A375 (cell line): ENCODE measurements at places on chromosomes 12 and 14. TPM values are rescaled to one million over a fixed set of nuclear protein-coding genes. Genes with fewer than 3 reads are reported as not detected.

The RTL1 gene
- total RNA-seq = 0.04 and 0.05 TPM in 2 replicates

The HRK gene
- 0.41 and 0.66 TPM in 2 replicates for total RNA-seq

The WDHD1 gene
- 8.0 and 9.5 TPM in 2 replicates for total RNA-seq

The FGD6 gene
- 3.9 and 4.9 TPM in 2 replicates for total RNA-seq

The PTPRQ gene
- total RNA-seq = 0.08 TPM in 1 of 2 replicates, not detected in the other

The ZNF84 gene
- 19.8 and 20.4 TPM in 2 replicates for total RNA-seq

The C12orf54 gene
- total RNA-seq = not detected in 2 replicates

The HNF1A gene
- not detected in 2 replicates for total RNA-seq

The SYT1 gene
- 10.3 and 11.2 TPM in 2 replicates for total RNA-seq

The E2F7 gene
- total RNA-seq = 17.8 and 18.1 TPM in 2 replicates

The SALL2 gene
- total RNA-seq = 1.6 and 3.2 TPM in 2 replicates

The HVCN1 gene
- 0.11 and 0.30 TPM in 2 replicates for total RNA-seq

The CREBL2 gene
- total RNA-seq = 25.2 and 29.6 TPM in 2 replicates

The LRR1 gene
- 23.2 and 25.0 TPM in 2 replicates for total RNA-seq

The AGAP2 gene
- total RNA-seq = 2.1 and 2.3 TPM in 2 replicates

The BDKRB2 gene
- total RNA-seq = 0.11 TPM in 1 of 2 replicates, not detected in the other

The VRTN gene
- not detected in 2 replicates for total RNA-seq

The FAM181A gene
- not detected in 2 replicates for total RNA-seq

The SDS gene
- not detected in 2 replicates for total RNA-seq

The TPH2 gene
- not detected in 2 replicates for total RNA-seq

The FIGNL2 gene
- total RNA-seq = not detected in 2 replicates

The ATP5F1B gene
- total RNA-seq = 608 and 615 TPM in 2 replicates

The C14orf132 gene
- 0.19 and 0.37 TPM in 2 replicates for total RNA-seq

The GLT1D1 gene
- 0.08 TPM in 2 replicates for total RNA-seq

The LHX5 gene
- total RNA-seq = not detected in 2 replicates

The TNFAIP2 gene
- total RNA-seq = 40.2 and 46.0 TPM in 2 replicates

The PTGER2 gene
- total RNA-seq = 0.19 TPM in 1 of 2 replicates, not detected in the other

The PCBP2 gene
- 215 and 216 TPM in 2 replicates for total RNA-seq
